ENCODE measurements at places on chromosomes 5 and 9.

- DNase-seq = no peak
Measured at GRCh38 chr5:127934791-127935256, 148.7 kb upstream of the SLC12A2 start.

GRCh38 chr9:96618209-96619123 is 1.2 kb downstream of the CDC14B start:
- DNase-seq = peak; percentile 4

DNA sequence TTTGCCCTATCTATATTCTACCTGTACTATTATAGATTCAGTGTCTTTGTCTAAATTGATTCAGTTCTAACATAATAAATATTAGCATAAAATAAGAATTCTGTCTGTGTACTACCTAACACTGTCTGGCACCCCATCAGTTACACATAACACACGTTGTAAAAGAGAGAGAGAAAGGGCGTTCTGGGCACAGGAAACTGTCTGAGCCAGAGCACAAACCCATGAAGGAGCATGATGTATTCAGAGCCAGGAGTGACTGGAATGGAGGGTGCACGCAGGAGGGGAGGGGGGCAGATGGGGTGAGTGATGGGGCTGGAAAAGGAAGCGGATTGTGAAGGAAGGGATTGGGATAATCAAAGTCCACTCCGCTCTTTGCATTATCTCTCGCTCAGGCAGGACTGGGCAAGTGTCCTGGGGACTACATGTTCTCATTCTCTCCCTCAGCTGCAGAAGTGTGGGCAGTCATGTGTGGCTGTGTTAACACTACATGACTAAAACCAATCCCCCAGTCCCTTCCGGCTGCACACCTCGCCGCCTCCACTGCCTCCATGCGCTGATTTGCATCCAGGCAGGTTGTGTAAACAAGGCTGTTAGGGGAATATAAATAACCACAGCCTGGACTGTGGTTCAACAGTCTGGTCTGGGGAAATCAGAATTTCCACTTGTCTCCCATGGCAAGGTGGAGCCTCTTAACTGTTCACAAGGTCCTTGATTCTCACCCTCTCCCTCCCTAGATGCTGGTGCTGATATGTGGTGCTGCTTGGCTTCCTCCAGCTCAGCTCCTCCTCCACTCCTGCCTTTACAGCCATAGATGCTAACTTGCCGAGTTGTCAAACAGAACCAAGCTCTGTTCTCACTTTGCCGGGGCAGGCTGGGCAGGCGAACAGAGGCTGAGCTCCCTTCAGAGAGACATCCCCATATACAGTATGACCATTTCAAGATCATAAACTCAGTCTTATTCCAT is 367.5 kb upstream of the BRINP1 start:
- DNase-seq = no peak

- DNase-seq = no peak
Measured at GRCh38 chr5:139839918-139840317, 44.3 kb downstream of the PSD2 start.

GRCh38 chr5:177412603-177413233 is 3.4 kb upstream of the F12 start:
- DNase-seq = no peak

- peak; percentile 56 for DNase-seq
Measured at GRCh38 chr9:131661568-131662288, 78.1 kb downstream of the RAPGEF1 start.

DNA sequence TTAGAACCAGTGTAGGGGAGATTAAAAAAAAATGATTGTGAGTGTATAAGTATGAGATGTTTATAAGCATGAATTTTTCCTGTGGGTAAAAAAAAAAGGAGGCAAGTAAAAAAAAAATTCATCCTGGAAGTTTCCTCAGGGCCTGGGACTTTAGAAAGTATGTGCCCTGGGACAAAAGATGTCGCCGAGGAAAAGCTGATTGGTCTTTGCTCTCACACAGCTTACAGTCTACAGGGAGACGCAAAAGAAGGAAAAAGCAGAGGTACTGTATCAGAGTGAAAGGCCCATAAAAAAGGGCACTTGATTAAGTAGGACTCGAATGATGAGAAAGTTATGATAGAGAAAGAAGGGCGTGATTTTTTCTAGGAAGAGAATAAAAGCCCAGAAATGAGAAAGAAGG is 501.4 kb upstream of the MEF2C start:
- DNase-seq = no peak

- no peak for DNase-seq
Measured at GRCh38 chr9:76610011-76610352, 151.0 kb downstream of the GCNT1 start.

GRCh38 chr9:97983589-97984187 is 547 bp downstream of the ANP32B start:
- peak; percentile 26 for DNase-seq

DNA sequence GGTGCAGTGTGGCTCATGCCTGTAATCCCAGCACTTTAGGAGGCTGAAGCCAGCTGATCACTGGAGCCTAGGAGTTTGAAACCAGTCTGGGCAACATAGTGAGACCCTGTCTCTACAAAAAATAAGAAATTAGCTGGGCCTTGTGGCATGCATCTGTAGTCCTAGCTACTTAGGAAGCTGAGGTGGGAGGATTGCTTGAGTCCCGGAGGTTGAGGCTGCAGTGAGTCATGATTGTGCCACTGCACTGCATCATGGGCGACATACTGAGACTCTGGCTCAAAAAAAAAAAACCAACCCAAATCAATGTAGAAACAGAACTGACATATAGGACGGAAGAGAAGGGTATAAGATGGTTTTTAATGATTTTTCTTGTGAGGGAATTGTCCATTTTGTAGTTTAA is 27.7 kb downstream of the G3BP1 start:
- DNase-seq = peak; percentile 7

- no peak for DNase-seq
Measured at GRCh38 chr9:18138656-18139055, 335.3 kb upstream of the ADAMTSL1 start.

GRCh38 chr9:84314306-84314705 is 26.3 kb downstream of the SLC28A3 start:
- DNase-seq = no peak

DNA sequence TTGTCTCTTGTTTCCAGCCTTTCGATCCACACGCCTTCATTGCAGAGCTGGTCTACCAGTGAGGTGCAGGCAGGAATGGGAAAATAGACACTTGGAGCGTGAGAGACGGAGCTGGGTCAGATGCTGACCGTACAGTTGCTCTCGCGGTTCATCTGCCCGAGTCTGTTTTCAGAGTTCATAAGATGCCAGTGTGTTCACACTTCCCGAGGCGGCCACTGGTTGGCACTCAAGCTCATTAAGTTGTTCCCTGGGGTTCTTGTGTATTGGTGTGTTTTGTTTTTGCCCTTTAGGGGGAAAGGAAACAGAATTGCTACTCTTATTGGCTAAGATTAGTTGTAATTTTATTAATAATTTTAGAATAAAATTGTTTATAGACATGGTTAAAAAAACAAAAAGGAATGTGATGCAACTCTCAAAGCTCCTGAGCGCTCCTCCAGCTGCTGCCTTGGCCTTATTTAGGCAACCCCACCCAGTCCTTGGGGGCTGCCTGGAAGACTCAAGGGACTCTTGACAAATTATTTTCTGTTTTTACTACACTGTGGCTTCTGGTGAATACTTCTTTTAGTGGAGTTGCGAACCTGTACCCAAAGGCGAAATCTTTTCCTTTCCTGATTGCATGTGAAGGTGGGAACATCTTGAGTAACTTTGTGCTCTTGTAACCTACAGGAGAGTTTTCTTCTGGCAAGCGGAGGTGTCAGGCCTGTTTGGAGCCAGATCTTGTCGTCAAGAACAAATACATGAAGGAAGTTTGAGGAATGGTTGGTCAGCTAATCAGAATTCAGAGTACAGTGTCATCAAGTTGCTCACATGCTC is 146.1 kb downstream of the MAST4 start:
- no peak for DNase-seq

DNA sequence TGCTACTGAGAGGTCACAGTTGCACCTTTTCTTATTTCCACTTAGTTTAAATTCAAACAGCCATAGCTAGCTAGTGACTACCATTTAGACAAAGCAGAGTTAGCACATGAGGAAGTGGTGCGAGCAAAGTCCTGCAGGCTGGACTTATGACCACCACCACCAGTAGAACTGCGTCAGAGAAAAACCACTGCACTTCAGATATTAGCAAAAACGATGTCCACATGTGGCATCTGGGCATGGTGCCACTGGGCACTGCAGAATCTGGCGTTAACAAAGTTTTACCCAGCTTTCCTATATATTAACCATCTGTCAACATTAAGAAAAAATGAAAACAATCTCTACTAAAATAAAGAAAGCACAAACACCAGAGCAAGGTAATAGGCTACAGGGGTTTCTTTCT is 80.1 kb downstream of the SPTLC1 start:
- DNase-seq = no peak

GRCh38 chr9:20568400-20568799 is 53.9 kb downstream of the MLLT3 start:
- DNase-seq = no peak

DNA sequence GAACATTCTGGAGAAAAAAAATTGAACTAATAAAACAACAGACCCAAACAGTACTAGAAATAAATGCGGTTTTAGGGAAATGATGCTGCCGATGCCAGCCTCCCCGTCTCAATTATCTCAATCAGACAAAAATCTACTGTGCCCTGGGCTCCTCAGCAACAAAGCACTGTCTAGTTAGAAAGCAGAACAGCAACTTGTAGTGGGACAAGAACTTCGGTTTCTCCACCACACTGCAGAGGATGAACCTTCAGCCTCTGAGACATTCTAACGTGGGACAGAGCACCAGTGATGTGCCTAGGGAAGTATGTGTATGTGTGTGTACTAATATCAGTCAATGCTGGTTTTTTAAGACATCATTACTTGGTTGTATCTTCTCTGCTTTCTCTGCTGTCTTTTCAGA is 11.1 kb upstream of the CAST start:
- no peak for DNase-seq

DNA sequence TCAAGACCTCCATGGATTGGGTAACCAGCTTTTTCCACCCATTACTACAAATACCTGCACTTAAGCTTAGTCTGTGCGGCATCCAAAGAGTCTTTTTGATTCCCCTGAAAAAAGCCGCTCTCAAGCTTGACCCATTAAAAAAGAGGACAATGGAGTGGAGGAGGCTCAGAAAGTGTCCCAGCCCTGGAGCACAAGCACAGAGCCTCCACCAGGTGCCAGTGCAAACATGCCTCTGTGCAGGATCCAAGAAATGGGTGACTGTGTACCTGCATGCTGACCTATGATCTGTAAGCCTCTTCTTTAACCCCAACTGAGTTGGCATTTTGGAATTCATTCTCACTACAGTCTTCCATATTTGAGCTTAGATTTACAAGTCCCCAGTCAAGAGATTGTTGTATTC is 168.3 kb upstream of the TLE4 start:
- no peak for DNase-seq

DNA sequence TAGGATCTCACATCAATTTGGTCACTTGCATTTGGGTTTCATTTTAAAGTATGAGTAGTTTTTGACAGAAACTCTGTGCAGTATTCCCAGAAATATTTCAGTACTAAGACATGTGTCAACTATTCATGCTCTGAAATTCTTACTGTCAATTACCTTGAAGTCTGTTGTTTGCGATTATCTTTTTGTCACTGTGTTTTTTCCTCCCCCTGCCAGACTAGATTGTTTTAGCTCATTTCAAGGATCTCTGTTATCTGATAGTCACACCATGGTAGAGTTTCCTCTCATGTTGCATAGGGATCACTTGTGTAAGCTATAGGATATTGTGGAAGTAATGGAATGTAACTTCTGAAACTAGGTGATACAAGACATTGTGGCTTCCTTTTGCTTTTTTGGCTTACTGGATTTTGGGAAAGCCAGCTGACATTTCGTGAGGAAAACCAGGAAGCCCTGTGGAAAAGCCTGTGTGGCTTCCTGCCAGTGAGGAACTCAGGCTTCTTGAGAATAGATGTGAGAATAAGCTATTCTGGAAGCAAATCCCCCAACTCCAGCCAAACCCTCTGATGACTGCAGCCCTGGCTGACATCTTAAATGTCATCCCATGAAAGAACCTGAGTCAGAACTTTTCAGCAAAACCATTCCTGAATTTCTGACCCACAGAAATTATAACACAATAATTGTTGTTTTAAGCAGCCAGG is 122.2 kb downstream of the FGF10 start:
- no peak for DNase-seq

GRCh38 chr5:118646917-118647316 is 341.4 kb downstream of the DTWD2 start:
- no peak for DNase-seq

- DNase-seq = no peak
Measured at GRCh38 chr5:143600396-143601075, 197.1 kb upstream of the NR3C1 start.

- no peak for DNase-seq
Measured at GRCh38 chr5:67319935-67320725, 123.5 kb upstream of the CD180 start.

- no peak for DNase-seq
Measured at GRCh38 chr9:77819657-77820056, 171.5 kb upstream of the GNA14 start.

DNA sequence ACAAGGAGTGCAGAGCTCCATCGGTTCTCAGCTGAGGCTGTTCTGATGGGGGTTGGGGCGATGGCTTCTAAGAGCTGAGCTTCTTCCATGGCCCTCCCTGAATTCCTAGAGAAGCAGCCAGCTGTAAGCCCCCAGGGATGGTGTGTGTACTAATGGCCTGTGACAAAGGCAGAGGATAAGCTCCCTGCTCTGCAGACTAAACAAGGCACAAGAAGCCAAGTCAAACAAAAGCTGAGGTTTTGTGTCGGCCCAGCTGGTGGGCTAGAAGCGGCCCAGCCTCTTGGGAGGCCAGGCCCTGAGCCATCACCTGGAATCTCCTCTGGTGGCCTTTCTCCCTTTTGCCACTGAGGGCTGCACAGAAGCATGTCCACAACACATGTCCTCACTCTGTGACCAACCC is 75.0 kb upstream of the XPA start:
- DNase-seq = no peak

DNA sequence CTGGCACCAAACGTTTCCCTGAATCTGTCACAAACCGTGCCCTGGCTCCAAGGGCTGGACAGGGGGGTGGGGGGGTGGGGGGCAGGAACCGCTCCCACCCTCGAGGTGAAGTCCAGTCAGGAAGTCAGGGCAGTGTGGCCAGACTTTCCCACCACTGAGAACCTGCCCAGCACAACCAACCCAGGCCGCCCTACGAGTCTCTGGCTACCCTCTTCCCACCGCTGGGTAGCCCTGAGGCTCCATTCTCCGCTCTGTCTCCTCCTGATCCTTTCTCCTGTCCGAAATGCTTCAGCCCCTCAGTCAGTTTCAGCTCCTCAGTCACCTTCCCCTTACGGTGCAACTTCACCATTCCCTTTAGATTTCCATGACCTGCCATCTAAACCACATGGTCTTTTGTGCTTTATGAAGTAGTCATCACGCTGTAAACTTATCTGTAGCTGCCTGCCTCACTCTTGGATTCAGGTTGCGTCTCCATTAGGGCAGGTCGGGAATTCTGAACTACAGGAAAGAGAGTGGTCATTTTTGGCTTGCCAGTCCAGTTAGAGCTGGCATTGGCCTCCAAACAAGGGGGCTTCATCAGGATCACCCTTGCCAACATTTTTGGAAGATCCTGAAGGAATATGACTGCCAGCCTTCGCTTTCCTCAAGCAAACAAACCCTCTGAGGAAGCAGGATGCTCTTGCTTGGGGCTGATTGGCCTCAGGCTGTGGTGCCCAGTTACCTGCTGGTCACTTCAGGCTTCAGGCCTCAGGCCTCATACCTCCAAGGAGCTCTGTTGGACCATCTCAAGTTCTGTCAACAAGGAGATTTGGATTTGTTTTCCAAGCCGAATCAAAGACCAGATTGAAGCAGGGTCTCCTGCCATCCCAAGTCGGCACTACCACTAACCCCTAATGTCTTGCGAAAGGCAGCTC is 794 bp upstream of the DCAF12 start:
- no peak for DNase-seq

GRCh38 chr5:4945296-4945695 is 194.8 kb upstream of the ADAMTS16 start:
- no peak for DNase-seq

GRCh38 chr5:1687301-1687970 is 112.2 kb downstream of the MRPL36 start:
- no peak for DNase-seq
